NCI-H2107 (cell line): ENCODE measurements at places on chromosomes 3 and 15.

GRCh38 chr15:43440721-43441281 lies 52.2 kb downstream of the TP53BP1 start:
- peak; percentile 38 for DNase-seq

GRCh38 chr3:142542054-142542453 lies 36.5 kb downstream of the ATR start:
- no peak for DNase-seq

- DNase-seq: no peak
Observed at GRCh38 chr15:87781959-87782625, 474.4 kb downstream of the NTRK3 start.

DNA sequence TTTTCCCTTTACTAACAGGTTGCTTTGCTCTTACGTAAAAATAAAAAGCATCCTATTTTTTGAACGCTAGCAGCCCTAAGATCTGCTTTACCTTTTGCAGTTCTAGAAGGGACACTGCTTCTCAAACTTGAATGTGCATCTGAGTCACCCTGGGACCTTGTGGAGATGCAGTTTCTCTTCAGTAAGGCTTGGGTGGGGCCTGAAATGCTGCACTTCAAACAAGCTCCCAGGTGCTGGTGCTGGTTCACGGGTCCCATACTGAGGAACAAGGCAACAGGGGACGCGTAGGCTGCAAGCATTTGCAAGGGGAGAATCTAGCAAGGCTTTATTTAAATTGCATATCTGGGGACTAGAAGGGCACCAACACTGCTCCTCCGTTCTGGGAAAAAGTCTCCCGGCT lies 30.0 kb downstream of the MB21D2 start:
- DNase-seq: no peak

DNA sequence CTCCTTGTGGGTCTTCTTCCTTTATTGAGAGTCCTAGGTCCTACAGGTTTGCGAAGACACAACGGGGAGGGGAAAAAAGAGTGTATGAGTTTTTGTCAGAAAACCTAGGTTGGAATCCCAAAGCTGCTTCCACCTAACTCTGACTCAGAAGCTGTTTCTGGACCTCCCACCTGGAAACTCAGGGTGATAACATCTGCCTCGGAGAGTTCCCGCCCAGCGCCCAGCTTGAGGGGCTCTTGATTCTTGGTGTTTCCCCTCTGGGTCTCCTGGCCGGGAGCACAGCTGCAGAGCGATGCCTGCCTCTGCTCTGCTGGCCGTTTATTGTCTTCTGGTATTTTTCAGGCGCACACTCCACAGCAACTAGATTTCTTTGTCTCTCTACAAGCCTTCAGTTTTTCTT lies 52.9 kb upstream of the MYZAP start:
- DNase-seq: no peak

- DNase-seq: no peak
Observed at GRCh38 chr3:129624347-129625071, 18.0 kb upstream of the PLXND1 start.

DNA sequence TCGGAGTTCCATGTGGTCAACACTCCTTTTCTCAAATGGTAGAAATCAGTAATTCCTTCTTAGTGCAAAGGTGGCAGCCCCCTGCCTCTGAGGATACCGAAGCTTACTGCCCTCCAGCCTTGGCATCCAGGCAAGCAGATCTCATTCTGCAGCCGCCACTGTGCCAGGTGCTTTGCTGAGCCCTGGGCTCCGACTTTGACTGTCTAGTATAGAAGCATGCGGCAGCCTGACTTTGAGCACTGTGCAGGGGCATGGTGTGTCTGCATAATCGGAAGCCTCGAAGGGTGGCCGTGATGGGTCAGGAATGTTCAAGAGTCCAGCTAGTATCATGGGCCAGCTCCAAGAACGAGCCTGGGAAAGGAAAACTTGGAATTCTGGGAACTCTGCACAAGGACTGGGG lies 39.7 kb downstream of the ABTB1 start:
- DNase-seq: no peak

- DNase-seq: no peak
Observed at GRCh38 chr15:64288577-64288976, 67.4 kb downstream of the CSNK1G1 start.

GRCh38 chr3:10770547-10770946 lies 45.5 kb upstream of the SLC6A11 start:
- no peak for DNase-seq

DNA sequence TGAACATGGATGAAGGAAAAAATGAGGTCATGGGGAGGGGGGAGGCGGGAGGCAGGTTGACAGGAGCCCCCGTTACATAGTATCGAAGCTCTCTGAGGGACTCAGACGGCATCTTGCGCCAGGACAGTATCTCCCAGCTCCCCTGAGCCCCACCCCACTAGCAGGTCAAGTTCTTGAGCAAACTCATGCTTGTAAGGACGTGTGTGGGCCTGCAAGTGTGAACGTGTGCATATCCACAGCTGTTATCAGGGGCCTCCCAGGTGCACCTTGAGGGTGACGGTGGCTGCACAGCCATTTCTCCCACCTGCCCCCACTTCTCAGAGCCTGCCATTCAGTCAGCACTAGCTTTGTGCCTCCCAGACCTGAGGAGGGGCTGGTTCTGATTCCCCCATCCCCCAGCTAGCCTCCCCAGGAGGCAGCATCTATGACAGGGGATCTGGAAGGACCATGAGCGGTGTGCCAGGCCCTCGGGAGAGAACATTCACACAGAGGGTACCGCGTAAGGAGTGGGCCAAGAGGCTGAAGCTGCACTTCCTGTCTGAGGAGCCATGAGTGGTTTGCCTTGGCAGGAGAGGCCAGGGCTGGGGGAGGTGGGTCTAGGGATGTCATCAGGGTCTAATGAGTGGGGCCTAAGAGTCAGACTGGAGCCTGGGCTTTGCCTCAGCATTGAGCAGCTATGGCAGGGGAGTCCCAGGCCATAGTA lies 2.9 kb downstream of the SEMA3F start:
- DNase-seq: no peak

GRCh38 chr3:94520364-94520763 lies 457.5 kb downstream of the NSUN3 start:
- no peak for DNase-seq

DNA sequence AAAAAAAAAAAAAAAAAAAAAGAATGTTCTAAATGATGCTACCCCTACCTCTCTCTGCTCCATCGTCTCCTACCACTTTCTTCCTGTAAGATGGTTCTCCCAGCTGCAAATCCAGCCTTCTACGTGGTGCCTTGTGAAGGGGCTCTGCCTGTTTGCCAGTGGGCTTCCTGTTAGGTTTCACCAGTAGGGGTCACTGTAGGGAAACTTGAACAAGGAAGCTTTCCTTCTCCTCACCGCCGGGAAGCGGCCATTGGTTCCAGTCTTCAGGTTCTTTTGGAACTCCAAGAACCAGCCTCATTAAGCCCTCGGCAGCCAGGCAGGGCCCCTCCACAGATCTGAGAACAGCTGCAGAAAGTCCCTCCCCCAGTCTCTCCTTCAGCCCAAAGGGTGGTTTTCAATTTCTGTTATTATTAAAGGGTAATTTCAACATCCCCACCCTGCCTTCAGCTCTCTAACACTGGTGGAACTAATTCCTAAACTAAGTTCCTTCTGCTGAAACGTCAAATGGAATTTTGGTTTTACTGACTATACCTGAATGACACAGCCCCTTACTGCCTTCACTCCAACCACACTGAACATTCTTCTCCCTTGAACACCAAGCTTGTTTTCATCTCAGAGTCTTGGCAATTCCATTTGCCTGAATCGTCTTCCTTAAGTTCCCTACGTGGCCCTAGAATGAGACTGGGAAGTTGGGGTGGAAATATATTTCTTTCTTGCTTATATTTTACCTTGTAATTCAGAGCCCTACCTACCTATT lies 13.5 kb downstream of the MCCC1 start:
- DNase-seq: no peak

DNA sequence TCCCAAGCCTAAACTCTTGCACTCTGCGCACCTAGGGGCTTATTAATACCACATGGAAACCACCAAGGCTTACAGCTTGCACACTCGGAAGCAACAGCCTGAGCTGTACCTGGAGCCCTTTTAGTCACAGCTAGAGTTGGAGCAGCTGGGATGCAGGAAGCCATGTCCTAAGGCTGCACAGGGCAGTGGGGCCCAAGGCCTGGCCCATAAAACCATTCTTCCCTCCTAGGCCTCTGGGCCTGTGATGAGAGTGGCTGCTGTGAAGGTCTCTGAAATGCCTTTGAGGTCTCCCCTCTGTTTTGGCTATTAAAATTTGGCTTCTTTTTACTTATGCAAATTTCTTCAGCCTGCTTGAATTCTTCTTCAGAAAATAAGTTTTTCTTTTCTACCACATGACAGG lies 383.9 kb upstream of the UBE2E2 start:
- no peak for DNase-seq

DNA sequence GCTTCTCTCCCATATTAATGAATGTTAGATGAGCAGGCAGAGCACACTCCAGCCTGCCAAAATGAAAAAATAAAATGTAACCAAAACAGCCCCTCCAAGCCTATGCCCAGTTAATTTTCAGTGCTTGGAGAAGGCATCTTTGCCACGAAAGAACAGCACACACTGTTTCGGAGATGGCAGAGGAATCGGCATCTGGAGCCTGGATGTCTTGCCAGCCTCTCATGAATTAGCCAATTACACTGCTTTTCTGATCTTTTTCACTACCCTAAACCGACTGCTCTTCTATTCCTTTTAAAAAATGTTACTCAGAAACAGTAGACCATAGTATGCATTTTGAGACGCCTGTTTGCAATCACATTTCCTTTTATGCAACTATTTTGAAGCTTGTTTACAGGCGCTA lies 249.6 kb downstream of the TLE3 start:
- DNase-seq: no peak

GRCh38 chr3:42851228-42851834 lies 24.3 kb downstream of the CYP8B1 start:
- no peak for DNase-seq

DNA sequence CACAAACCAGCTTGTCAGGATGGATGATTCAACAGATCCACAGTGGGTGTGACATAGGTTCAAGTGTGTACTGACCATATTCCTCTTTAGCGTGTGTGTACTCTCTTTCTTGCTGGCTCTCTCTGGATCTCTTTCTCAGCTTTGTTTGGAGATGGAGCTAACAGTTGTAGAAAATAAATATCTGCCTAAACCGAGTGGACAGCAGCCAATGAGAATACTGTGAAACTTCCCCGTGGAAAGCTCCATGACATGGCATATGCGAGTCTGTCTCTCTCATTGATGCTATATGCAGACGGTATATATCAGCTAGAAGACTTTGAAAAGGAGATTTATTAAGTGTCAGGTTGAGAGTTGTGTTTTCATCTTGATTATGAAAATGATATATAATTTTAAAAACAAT lies 406.5 kb upstream of the SUCLG2 start:
- no peak for DNase-seq

DNA sequence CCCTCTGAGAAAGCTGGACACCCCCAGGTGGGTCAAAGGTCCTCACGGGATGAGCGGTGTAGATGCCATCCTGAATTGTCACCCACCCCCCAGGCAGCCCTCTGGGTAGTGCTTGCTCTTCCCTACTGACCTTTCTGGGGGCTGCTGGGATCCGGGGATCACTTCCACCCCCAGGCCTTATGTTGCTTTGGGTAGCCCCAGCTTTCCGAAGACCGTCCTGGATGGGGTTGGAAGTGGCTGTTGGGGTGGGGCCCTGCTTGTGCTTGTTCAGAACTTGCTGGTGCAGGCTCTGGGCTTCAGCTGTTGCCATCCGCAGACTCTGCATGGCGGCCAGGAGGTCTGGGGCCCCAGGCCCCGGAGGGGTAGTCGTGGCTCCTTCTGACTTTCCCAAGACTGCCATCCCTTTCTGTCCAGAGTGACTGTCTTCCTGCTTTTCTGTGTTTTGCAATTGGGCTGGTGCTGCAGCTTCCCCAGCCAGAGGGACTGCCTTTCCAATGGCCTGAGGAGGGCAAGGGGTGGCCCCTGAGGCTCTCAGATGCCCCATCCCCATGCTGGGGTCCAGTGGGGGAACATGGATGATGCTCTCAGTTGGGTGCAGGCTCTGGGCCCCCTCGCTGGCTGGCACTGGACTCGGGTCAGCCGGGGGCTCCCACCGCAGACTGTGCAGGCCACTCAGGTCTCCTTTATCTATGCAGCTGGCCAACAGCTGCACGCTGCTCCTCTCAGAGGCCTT lies 6.3 kb downstream of the XIRP1 start:
- DNase-seq: no peak

GRCh38 chr3:10265833-10266232 lies 17.6 kb downstream of the TATDN2 start:
- no peak for DNase-seq

DNA sequence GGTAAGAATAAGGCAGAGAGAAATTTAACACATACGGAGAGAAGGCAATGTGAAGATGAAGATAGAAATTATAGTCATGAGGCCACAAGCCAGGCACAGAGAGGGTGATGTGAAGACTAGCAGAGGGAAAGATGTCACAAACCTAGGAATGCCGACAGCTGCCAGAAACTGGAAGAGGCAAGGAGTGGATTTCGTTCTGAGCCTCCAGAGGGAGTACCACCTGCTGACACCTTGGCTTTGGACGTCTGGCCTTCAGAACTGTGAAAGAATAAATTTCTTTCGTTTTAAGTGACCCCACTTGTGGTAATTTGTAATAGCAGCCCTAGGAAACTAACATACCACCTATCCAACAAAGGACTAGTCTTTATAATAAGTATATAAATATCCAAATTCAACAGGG lies 5.0 kb upstream of the SGO1 start:
- DNase-seq: no peak

DNA sequence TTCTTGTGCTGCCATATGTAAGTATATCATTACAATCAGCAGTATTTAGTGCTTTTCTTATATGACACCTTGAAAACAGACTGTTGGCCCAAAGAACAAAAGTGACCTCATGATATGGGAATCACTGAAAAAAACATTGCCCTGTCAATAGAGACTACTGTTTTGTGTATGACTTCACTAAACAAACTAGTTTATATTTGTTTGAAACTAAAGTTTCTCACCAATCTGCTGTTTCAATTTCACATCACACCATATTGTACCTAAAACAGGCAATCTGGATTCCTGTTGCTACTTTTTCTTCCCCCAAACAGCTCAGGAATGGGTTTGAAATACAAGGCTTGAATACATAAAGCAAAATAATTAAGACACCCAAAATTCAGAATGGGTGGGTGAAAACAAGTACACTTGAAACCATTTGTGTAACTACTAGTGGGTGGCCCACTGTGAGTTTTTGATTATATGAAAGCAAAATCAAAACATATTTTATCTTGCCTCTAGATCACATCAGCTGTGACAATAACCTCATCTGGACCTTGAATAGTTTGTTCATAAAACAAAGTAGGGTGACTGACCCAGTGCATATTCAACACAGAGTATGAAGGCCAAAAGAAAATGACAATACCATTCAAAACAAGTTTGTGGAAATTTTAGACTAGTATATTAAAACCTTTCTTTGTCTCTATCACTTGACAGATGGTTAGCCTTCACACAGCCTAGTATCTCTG lies 5.9 kb downstream of the ZBTB20 start:
- no peak for DNase-seq

GRCh38 chr15:56795502-56795901 lies 62.2 kb upstream of the ZNF280D start:
- no peak for DNase-seq

DNA sequence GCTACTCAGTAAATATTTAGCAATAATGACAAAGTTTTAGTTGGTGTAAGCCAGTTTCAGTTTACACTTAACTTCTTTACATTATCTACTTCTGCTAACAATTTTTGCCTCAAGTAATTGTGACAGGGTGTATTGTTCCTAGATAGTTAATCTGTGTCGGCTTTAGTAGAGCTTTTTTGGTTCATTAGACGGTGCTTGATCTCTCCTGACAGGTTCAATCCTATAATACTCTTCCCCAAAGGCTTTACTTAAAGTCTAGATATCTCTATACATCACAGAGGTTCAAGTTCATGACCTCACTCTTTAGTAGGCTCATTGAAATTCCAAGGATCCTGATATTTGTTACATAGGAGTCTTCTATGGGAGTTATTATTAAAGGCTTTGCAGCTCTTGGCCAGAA lies 365.6 kb upstream of the DPPA4 start:
- no peak for DNase-seq

GRCh38 chr3:14214764-14215163 lies 36.1 kb downstream of the LSM3 start:
- no peak for DNase-seq
